ENCODE measurements at places on chromosomes 2 and 18.

- DNase-seq = peak; percentile 73
Measured at GRCh38 chr2:78992807-78993517, 32.5 kb upstream of the REG3G start.

- no peak for DNase-seq
Measured at GRCh38 chr2:161354106-161354505, 45.9 kb downstream of the PSMD14 start.

DNA sequence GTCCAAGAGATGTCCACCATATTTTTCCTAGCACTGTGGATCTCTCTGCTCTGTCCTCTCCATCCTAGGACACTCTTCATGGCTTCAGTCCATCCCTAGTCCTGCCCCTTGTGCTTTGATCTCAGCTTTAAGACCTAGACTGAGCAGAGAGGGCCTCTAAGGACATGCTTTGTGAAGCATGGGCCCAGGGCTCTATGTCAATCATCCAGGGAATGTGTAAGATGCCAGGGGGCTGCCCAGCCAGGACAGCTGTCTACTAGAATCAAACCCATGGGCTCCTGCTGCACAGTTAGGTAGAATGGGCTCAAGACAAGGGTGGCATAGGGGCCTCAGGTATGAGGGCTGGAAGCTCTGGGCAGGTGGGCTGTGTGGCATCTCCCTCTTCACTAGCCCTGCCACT, 24.9 kb downstream of the TET3 start:
- no peak for DNase-seq

DNA sequence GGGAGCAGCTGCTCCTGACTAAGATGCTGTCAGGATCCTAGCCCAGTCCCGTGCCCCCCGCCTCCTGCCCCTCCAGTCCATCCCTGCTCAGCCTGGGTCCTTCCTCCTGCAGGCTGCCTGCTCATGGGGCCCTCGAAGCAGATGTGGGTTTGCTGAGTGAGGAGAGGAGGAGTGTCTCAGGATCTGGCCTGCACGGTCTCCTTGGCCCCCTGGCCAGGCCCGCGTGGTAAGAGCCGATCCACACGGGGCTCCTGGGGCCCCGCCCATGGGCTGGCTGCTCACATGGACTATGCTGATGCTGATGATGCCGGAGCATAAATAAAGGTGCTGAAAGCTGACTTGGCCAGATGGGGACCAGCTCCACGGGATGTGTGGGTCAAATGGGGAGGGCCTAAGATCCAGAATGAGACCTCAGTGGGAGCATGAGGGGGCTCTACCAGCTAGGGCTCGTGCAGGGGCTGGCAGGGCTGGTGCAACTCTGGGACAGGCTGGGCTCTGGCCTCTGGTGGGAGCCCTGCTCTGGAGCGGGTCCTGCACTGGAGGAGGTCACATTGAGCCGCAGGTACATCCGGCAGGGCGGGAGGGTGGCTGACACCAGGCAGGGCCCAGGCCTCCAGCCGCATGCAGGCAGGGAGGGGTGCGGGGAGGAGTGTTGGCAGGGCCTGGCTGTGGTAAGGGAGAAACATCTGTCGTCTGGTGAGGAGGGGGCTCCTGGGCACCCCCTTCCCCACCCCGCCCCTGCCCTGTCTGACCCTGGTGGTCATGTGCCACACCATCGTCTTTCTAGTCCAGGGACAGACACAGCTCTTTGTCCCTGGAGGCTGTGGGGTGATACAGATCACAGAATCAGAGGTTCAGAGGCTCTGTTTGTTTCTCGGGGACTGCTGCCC, 275.3 kb upstream of the HDAC4 start:
- DNase-seq = no peak

GRCh38 chr18:45663403-45664045, 48.2 kb downstream of the SLC14A2 start:
- no peak for DNase-seq

- DNase-seq = no peak
Measured at GRCh38 chr2:130884013-130884412, 47.3 kb downstream of the ARHGEF4 start.

GRCh38 chr18:13611601-13612195, 114.7 kb downstream of the FAM210A start:
- peak; percentile 33 for DNase-seq

GRCh38 chr18:44107187-44107586, 573.5 kb upstream of the SETBP1 start:
- no peak for DNase-seq

DNA sequence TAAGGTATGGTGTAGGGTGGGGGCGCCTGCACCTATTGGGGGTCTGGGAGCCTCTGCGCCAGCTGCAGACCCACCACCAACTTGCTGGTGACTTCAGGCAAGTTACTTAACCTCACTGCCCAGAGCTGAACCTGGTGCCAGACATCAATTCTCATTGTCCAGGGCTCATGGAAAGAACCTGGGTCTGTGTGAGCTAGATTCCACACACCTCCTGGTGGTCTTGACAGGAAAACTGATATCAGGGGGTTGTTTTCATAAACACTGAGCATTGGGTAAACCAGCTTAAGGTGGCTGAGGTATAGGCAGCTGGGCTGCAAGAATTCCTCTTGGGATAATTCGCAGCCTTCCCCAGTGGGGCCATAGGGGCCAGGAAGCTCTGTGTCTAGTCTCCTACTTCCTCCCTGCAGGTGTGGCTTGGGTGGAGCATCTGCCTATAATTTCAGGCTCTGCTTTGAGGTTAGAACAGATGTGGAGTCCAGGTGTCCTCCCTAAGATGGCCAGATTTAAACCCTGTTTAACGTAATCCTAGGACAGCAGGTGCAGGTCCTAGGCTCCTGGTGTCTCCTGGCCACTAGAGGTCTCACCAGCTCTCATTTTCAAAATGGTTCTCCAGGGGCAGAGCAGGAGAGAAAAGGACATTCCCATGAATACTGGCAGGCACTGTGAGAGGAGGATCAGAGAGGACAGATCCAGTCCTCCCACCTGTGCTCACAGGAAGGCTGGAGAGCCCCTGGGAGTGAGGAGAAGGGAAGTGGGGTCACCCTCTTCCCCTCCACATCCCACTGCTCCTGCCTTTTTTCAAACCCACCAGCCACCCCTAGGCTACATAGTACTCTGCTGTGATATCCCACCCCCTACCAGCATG, 100.4 kb upstream of the SMAD2 start:
- DNase-seq = peak; percentile 73

GRCh38 chr2:203328760-203329540, 756 bp downstream of the ABI2 start:
- DNase-seq = peak; percentile 16

DNA sequence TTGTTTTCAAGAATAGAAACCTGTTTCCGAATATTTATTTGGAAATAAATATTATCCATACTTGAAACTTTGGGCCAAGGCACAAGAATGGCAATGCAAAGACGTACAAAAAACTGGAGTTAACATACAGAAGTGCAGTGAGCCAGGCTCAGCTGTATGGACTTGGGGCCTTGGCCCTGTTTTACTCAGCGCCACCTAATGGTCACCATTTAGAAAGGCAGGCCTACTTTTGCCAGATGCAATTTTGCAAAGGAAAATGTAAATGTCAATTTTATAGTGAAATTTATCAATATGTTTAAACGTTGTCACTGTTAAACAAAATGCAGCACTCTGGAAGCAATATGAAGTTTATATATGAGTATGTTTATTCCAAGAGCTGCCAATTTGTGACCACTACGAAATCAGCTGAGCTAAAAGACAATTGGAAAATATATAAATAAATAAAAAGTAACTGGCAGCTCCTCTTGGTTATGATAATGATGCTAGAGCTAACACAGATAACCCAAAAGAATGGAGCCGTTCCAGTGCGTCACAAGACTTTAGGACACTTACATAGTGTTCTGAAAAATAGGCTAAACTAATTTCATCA, 155.0 kb downstream of the ARHGAP15 start:
- no peak for DNase-seq

- DNase-seq = no peak
Measured at GRCh38 chr2:11750422-11750821, 4.0 kb downstream of the LPIN1 start.

- DNase-seq = no peak
Measured at GRCh38 chr2:127256381-127256780, 36.3 kb upstream of the CYP27C1 start.

GRCh38 chr2:229634601-229635370, 79.6 kb downstream of the DNER start:
- no peak for DNase-seq

DNA sequence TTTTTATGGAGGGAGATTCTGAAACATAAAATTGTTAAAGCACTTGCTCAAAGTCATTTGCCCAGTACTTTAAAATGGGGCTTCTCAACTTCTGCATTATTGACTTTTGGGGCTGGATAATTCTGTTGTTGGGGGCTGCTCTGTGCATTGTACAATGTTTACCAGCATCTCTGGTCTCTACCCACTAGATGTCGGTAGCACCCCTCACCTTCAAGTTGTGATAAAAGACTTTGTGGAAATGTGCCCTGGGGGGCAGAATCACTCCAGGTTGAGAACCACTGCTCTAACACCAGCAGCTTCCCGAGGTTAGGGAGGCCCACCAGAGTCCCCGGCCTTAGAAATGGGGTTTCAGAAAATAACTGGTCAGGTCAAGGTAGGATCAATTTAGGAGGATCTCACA, 26.8 kb upstream of the CUL3 start:
- DNase-seq = no peak

DNA sequence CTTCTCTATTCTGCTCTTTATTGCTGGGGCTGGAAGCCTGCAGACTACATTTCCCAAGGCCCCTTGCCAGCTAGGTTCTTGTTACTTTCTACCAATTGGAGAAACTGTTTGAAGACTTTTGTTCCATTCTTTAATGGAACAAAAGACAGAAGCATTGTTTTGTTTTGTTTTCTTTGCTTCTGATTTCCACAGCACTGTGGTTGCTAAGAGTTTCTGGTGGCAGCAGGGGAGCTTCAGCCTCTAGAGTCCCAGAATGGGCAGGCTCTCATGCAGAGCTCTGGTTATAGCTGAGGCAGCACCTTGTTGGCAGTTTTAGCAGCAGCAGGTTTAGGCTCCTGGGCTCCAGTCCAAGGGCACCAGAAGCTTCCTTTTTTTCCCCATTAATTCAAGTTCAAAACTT, 234.3 kb downstream of the ETAA1 start:
- no peak for DNase-seq

GRCh38 chr2:137183206-137183898, 418.0 kb downstream of the THSD7B start:
- no peak for DNase-seq

DNA sequence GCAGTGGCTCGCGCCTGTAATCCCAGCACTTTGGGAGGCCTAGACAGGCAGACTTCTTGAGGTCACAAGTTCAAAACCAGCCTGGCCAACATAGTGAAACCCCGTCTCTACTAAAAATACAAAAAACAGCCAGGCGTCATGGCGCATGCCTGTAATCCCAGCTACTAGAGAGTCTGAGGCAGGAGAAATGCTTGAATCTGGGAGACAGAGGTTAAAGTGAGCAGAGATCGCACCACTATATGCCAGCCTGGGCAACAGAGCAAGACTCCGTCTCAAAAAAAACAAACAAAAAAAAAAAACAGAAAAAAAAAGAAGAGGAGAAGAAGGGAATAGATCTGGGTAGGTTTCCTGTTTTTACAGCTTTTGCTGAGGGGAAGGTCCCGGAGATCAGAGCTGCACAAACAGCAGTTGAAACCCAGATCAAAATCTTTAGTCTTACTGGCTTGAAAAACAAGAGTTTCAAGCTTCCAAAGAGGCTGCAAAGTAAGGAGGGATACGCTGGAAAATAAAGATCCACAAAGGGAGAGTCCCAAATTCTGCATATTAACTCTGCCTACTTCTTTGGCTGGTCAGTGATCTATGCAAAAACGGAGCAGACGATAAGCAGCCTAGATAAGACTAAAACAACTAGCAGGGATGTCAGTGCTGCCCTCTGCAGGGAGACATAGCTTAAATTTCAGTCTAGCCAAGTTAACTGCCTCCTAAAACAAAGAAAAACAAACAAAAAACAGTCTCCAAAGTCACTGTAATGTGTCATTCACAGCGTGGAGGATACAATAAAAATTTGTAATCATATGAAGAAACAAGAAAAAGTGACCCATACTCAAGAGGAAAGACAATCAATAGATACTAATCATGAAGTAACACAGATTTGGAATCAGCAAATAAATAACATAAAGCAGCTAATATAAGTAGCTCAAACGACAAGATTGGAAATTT, 74.1 kb downstream of the TLK1 start:
- DNase-seq = peak; percentile 46

- no peak for DNase-seq
Measured at GRCh38 chr2:172680436-172681068, 55.1 kb upstream of the RAPGEF4 start.

DNA sequence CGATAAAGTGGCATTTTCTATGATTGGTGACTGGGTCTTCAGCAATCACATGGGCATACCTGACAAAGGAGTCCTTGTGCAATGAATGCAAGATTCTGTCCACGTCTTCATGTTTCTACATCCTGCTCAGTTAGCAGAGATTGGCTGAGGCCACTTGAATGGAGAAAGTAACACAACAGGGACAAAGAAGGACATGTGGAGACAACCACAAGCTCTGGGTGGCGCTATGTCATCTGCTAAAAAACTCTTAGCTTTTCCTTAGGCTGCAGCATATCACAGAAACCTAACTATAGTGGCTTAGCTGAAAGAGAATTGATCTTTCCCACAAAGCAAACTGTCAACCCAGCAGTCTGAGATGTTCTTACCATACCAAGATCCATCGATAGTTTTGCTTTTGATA, 1109.7 kb downstream of the SOCS6 start:
- no peak for DNase-seq

- DNase-seq = no peak
Measured at GRCh38 chr18:73264562-73264921, 396.8 kb upstream of the NETO1 start.

DNA sequence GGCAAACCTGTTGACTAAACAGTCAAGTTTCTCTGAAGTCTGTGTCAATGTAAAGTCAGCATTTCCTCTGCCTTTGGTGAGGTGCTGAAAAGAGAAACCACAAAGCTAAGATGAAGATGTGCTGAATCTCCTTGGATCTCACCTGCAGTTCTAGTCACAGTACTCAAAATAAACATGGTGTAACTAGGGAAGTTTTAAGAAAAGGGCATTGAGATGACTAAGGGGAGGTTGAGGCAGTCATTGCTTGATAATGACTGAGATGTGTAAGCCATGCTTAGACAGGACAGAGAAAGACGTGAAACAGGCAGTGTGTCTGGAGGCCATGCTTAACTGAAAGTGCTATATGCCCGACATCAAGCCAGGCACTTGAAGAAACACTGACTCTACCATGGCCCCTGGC, 1010.0 kb upstream of the CELF4 start:
- DNase-seq = no peak

DNA sequence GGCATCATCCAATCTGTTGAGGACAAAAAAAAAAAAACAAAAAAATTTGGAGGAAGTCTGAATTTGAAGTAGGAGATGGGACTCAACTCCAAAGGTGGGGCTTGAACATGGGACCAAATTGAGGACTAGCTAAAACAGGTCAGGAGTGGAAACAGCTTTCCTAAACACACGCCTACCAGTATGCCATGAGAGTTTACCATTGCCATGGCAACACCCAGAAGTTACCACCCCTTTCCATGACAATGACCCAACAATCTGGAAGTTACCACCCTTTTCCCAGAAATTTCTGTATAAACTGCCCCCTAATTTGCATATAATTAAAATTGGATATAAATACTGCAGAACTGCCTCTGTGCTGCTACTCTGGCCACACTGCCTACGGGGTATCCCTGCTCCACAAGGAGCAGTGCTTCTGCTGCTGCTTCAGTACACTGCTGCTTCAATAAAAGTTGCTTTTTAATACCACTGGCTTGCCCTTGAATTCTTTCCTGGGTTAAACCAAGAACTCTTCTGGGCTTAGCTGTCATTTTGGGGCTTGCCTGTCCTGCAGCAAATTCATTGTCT, 73.3 kb upstream of the FSIP2 start:
- DNase-seq = no peak
